ENCODE measurements at places on chromosomes 6 and 20.

DNA sequence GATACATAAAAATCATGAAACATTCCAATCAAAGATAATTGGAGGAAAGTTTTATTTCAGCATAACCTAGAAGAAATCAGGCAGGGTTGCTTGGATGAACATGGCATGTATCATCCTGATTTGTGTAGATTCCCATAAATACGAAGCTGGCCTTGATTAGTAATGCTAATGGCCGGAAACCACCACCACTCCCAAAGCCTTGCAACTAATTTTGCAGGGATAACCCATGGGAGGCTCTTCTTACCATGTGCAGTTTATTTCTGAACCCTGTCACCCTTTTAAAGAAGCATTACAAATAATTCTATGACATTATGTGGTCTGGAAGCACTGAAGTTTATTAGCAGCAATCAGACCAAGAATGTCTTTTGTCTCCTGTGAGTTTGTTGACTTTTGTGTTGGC lies 80.8 kb downstream of the AIG1 start:
- no peak for DNase-seq

- DNase-seq = no peak
Observed at GRCh38 chr6:137214931-137215330, 4.3 kb downstream of the IFNGR1 start.

GRCh38 chr6:54058236-54058635 lies 53.0 kb upstream of the MLIP start:
- no peak for DNase-seq

- no peak for DNase-seq
Observed at GRCh38 chr6:30769853-30770524, 25.6 kb upstream of the IER3 start.

DNA sequence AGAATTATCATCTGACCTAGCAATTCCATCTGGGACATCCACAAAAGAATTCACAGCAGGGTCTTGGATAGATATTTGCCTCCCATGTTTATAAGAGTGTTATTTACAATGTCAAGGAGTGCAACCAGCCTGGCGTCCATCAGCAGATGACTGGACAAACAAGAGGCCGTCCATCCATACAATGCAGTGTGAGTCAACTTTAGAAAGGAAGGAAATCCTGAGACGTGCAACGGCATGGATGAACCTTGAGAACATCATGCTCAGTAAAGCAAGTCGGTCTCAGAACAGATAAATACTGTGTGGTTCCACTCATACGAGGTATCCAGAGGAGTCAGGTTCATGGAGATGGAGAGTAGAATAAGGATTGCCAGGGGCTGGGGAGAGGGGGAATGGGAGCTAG lies 46.4 kb downstream of the FOXF2 start:
- DNase-seq = no peak

DNA sequence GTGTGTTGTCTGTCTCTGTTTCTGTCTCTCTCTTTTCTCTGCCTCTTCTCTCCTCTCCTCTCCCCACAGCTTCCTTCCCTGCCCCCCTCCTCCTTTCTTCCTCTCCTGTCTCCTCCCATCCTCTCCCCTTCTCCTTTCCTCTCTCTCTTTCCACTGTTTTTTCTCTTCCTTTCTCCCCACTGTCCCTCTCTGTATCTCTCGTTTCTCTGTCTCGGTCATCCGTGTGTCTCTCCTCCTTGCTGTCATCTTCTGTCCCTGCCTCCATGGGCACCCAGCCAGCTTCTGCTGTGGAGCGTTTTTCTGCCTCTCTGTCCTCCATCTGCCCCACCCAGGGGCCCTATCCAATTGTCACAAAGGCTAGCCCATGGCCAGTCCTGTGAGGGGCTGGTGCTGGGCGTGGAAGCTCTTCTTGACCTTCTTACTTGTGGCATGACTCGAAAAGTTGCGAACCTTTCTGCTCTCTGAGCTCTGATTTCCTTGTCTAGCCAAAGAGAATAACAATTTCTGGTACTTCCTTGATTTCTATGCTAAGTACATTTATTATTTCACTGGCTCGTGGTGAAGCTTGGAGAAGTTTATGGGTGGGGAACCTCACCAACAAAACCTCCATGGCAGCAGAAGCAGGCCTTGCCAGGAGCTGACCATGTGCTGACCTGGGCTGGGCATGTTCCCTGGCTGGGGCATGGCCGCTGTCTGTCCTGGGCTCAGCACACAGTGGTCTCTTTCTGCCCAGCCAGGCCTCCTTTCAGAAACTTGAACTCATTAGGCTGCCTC lies 69.3 kb downstream of the CEBPB start:
- DNase-seq = no peak

DNA sequence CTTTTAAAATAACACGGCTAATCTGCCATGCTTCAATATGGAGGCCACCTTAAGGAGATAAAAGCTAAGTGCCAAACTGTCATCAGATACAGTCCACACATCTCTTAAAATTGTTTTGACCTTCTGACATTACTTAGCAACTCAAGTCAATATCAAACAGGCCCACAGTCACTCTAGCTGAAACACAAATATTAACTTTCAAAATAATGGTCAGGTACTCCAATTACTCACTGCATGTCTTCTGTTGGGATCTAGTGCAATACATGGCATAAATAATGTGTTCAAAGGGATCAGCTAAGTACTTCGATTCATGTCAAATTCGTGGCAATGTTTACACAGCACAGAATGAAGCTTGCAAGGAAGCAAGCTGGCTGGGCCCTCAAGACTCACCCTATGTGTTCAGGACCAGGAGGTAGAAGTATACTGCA lies 133.9 kb upstream of the BEND6 start:
- DNase-seq = no peak

GRCh38 chr6:103870970-103871369 lies 988.7 kb downstream of the HACE1 start:
- no peak for DNase-seq

DNA sequence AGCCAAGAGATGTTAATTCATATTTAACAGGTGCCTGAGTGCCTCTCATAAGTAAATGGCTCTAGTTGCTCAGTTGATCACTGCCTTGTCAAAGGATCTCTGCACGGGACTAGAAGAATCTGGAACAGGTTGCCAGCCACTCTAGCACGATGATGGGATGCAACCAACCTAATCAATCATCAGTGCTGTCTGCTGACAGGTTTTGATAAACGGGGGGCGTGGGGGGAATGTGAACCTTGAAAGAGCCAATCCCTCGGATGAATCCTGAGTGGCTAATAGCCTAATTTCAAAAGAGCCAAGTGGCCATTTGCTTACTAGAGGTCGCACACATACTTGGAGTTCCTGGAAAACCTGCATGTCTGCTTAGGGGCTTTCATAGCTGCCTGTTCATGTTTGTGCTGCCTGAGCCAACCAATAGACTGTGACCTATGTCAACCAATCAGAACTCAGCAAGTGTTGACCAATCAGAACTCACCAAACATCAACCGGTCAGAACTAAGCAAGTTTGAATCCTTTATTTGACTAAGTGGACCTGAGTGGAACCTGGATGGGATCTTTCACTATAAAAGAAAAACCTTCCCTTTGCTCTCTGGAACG lies 43.5 kb upstream of the ECI2 start:
- DNase-seq = no peak

DNA sequence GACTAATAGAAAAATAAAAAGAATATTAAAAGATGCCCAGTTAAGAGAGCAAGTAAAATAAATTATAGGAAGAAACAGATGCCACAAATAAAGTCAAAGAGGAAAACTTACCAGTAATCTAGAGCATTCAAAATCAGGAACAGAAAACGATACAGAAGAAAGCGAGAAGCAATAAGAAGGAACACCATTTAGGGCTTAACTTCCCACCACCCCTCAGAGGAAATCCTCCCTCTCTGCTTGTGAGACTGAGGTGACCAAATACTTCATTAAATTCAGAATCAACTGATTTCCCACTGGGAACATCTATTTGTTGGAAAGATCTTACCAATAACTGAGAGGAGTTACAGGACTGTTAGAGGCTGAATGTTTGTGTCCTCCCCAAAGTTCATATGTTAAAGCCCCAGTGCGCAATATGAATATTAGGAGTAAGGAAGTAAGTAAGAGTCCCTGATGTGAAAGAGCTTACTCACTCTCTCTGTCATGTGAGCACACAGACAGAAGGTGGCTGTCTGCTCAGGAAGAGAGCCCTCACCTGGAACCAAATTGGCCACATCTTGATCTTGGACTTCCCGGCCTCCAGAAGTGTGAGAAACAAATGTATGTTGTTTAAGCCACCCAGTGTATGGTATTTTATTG lies 19.5 kb downstream of the KATNA1 start:
- no peak for DNase-seq

- no peak for DNase-seq
Observed at GRCh38 chr6:40128127-40128526, 193.9 kb upstream of the MOCS1 start.
